ENCODE measurements at places on chromosomes 5 and 9.

DNA sequence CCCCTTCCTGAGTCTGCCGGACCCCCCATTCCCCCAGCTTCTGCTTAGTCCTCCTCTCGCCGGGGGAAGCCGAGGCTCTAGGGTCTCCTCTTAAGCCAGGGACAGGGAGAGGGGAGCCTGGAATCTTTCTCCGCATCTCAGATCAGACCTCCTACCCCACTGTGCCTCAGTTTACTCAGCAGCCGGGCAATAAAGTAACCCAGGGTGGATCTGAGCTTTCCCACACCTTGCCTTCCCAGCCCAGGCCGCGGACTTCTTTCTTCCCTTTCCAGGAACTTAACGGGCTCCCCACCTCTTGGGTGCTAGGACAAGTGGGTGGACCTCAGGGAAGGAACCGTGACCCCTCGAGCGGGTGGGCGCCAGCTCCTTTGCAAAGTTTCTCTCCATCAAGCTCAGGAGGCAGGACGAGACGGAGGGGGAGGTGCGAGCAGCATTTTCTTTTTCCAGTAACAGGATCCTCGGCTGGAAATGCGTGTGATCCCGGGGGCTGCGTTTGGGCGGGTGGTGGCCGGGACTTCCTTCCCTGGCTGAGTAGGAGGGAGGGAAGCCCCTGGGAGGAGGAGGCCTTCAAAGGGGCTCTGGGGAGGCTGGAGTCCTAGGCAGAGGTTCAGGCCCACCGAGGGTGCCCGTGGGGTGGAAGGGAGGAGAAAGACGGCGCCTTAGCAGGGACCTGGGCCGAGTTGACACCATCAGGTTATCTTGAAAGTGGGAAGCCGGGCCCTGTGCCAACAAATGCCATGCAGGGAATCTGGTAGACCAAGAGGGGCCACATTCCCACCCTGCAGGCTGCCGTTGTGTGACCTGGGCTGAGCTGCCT is 795 bp downstream of the DAB2IP start:
- DNase-seq = no peak

DNA sequence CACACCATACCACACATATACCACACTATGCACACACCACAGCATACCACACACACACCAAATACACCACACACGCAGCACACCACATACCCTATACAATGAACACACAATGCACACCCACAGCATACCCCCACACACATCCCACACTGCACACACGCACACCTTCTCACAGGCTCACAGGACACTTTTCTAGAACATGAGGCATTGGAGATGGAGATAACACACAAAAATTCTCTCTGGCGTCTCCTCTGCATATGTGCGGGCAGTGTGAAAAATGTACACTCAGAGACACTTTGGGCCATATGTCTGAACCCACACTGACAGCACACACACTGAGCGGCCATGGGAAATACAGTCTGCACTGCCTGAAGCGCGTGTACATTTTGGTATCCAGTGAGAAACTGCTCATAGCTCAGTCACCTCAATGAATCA is 278.1 kb downstream of the GADD45G start:
- no peak for DNase-seq

- no peak for DNase-seq
Observed at GRCh38 chr5:82347201-82347865, 69.2 kb upstream of the RPS23 start.

DNA sequence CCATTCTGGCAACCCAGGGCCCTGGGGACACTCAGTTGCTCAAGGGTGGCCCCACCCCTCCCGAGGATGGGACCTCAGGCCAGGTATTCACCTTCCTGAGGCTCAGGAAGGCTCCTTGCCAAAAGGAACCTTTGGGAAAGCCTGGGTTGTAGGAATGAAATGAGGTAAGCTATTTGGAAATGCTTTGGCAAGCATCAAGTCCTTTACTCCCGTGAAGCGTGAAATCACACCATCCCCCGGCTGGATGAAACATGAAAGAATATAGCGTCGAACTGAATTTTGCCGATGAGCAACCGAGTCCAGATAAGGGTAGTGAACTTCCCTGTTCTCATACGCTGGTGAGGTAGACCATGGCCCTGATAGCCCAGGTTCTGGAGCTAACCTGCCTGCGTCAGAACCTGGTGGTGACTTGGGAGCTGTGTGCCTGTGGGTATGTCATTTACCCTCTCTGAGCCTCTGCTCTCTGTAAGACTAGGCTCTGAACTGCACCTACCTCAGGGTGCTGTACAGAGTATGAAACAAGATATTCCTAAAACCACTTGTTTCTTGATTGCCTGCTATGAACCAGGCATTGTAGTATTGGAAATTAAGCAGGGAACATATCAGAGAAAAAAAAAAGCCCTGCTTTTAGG is 105.3 kb upstream of the BOD1 start:
- DNase-seq = no peak

DNA sequence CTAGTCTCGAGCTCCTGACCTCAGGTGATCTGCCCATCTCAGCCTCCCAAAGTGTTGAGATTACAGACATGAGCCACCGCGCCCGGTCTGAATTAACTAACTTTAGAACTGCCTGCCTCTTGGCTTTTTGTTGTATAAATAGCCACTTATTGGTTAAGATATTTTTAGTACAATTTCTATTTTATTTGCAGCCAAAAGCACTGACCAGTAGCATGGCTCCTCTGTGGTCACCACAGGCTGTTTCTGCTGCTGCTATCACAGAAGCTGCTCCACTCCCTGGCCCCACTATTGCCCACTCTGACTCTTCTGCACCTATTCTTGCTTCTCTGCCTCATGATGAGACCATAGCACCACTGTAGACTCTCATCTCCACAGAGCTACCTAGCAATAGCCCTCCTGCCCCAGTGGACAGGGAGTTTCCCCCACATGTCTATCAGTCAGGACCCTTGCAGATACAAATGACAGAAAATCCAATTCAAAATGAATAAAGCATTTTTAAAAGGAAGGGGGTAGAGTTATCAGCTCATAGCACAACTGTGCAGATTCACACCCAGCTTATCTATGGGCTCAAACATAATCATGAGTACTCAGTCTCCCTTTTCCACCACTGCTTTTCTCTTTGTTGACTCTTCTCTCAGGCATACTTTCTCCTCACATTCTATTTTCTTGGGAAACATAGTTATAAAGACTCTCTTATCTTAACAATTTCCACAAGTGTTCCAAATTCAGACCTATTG is 151.8 kb upstream of the EPB41L4A start:
- no peak for DNase-seq

GRCh38 chr9:68643901-68644809 is 60.9 kb upstream of the PIP5K1B start:
- DNase-seq = no peak

DNA sequence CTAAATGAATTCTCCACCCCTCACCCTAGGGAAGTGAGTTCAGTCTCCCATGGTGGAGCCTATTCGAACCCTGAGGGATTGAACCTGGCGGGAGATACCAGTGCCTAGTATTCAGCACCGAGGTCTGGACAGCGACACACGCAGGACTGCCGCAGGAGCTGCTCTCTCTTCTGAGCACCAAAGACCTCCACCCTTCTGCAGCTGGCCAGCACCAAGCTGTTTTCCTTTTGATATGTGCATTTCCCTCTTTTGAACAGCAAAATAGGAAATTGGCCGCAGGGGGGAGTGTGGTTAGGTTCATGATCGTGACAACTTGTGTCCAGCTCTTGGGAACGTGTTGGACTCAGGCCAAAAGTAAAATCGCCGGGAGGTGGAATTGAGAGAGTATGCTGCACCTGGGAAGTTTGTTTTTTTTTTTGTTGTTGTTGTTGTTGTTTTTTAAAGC is 1.2 kb upstream of the PCSK1 start:
- DNase-seq = no peak

DNA sequence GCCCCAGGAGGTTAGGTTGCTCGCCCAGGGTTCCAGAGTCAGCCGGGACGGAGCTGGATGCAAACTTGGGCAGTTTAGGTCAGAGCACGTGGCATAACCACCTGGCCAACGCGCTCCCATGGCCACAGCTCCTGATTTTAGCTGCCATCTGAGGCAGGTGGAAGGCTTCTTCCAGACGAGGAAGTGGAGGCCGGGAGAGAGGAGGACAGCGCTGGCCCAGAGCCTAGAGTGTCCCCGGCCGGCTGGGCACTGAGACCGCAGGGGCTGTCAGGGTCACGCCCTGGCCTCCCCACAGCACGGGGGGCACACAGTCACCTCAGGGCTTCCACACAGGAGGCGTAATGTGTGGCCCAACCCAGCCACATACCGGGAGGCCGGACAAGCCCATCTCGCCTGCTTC is 16.1 kb upstream of the PHYKPL start:
- no peak for DNase-seq

DNA sequence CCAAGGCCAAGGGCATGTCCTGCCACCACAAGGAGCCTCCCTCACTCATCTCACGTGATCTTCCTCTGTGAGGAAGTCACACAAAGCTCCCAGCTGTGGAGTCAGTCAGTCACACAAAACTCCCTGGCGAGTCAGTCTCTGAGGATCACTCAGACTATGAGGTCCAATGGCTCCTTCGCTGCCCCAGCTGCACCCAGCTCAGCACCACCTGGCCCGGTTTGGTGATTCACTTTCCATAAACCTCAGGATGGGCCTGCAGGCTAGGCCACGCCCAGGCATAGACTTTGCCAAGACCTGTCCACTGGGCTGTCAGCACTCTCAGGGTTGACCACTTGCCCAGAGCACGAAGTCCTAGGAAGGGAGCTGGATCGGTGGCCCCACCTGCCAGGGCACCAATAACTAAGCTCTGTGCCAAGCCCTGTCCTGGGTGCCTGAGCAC is 233.8 kb downstream of the HSPA4 start:
- no peak for DNase-seq

GRCh38 chr9:21817176-21817575 is 14.7 kb downstream of the MTAP start:
- no peak for DNase-seq

GRCh38 chr5:172188893-172189692 is 1.1 kb upstream of the STK10 start:
- no peak for DNase-seq

GRCh38 chr5:143063175-143063970 is 293.2 kb downstream of the ARHGAP26 start:
- no peak for DNase-seq

DNA sequence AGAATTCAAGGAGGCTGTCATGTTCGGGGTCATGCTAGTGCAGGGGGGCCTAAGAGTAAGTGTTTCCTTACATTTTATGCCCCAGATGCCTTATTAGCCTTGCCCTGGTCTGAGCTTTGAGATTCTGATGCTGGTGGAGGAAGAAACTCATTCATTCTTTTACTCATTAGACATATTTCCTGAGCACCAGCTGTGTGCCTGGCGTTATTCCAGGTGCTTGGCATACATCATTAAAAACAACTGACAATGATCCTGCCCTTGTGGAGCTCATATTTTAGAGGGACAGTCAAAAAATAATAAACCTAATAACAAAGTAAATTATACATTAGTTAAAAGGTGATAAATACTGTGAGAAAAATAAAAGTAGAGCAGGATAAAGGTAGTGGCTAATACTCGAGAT is 138.9 kb upstream of the SGCD start:
- DNase-seq = no peak

- DNase-seq = no peak
Observed at GRCh38 chr5:129904102-129904666, at the start of gene CHSY3. CHSY3 (plus strand) TSS chr5:129904465.

GRCh38 chr5:9168791-9169556 is 376.9 kb downstream of the SEMA5A start:
- no peak for DNase-seq

GRCh38 chr5:179368806-179369529 is 23.7 kb upstream of the ADAMTS2 start:
- no peak for DNase-seq

DNA sequence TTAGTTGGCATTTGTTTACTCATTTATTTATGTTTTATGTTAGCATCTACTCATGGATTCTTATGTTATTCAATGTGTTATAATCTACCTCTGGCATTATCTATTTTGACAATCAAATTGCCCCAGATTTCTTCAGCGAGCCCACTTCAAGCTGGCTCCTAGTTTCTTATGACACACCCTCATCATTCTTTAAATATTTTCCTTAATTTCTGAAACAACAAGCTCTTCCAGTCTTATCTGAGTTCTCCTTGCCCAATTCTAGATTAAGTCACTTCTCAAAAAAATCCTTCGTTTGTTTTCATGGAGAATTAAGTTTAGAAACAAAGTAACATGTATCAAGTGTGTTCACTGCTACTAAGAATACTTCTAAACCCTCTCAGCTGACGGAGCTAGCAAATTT is 229.8 kb downstream of the SEMA5A start:
- DNase-seq = no peak

GRCh38 chr5:99906776-99907175 is 628.4 kb upstream of the FAM174A start:
- DNase-seq = no peak

DNA sequence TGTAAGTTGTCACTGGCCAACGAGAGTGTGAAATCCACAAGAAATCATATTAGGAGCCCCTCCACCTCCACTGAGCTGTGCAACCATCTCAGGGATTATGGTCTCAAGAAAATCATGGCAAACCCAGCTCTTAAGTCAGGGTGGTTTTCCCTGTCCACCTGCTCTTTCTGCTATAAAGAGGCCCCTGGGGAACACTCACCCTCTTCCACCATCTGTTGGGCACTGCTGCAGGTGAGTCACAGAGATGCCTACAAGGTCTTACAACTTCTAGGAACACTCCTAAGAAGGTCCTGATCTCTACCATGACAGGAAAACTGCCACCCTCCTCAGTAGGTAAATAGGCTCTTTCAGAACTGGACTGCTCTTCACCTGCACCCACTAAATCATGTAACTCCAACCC is 61.8 kb downstream of the DRD1 start:
- DNase-seq = no peak

GRCh38 chr9:113724202-113724601 is 151.9 kb upstream of the ZNF618 start:
- no peak for DNase-seq

- DNase-seq = no peak
Observed at GRCh38 chr9:9790216-9790872, 822.5 kb downstream of the PTPRD start.

DNA sequence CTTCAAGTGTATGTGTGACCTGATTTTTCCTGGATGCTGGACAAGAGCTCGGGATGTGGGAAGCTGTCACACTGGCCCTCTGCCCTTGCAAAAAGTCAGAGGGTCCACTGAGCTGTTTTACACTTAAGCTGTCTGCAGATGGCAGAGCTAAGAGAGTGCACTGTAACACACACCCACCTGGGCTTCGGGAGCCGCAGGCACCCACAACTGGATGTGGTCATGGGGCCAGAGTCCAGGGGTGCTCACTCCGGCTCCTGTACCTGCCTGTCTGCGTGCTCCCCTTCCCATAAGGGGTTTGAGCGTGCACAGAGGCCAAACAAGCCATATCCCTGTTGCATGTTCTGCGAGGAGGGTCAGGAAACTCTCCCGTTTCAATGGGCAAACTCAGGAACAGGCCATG is 82.5 kb downstream of the LRRC70 start:
- no peak for DNase-seq

DNA sequence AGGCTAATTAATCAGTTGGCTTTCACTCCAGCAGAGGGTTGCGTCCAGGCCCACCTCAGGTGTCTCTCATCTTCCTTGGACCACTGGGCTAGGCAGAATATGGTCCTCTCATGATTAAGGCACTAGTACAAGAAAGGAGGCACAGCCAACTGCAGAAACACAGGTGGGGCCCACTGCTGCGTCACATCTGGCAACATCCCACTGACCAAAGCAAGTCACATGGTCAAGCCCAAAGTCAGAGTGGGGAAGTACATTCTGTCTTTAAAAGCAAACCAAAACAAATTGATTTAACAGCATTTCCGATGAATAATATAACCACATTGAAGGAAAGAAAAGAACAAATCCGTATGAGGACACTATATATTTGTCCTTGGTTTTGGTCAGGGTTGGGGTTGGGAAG is 28.0 kb upstream of the UBTD2 start:
- no peak for DNase-seq

- DNase-seq = no peak
Observed at GRCh38 chr5:114411380-114411931, 49.6 kb downstream of the KCNN2 start.
